ENCODE measurements at places on chromosomes 7 and 10.

GRCh38 chr7:158266426-158266816 lies 321.2 kb downstream of the PTPRN2 start:
- no peak for DNase-seq

DNA sequence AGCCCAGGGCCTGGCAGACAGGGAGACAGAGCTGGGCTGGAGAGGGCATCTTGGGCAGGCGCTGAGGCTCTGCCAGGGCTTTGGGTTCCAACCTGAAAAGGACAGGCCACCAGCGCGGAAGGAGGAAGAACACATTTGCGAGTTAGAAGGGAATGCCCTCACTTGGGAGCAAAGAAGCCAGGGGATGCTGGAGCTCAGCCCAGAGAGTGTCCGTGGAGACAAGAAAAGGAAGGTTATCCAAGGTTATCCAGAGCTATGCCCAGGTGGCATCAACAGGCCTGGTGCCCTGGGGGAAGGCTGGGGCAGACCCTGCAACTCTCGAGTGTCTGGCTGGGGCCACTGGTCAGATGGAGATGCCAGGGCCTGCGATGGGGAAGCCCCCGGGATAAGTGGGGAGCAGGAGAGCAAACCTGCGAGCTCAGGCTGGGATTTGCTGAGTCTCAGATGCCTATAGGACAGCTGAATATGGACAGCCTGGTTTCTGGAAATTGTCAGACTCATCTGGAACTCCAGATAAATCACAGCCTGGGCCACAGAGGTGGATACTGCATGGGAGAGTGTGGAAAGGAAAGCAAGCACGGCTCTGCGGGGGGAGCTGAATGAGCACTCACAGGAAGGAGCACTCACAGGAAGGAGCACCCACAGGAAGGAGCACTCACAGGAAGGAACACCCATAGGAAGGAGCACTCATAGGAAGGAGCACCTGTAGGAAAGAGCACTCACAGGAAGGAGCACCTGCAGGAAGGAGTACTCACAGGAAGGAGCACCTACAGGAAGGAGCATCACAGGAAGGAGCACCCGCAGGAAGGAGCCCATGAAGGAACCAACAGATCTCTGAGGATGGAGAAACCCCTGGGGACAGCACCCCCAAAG lies 152.1 kb downstream of the ADAM12 start:
- no peak for DNase-seq

DNA sequence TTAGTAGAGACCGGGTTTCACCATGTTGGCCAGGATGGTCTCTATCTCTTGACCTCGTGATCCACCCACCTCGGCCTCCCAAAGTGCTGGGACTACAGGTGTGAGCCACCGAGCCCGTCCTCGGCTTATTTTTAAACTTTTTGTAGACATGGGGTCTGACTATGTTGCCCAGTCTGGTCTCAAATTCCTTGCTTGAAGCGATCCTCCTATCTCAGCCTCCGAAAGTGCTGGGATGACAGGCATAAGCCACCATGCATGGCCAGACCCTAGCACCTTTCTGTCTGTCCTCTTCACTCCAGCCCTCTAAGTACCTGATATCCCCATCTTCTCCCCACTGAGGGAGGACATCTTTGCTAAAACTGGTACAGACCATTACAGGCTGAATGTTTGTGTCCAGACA lies 41.4 kb downstream of the TMEM130 start:
- no peak for DNase-seq

DNA sequence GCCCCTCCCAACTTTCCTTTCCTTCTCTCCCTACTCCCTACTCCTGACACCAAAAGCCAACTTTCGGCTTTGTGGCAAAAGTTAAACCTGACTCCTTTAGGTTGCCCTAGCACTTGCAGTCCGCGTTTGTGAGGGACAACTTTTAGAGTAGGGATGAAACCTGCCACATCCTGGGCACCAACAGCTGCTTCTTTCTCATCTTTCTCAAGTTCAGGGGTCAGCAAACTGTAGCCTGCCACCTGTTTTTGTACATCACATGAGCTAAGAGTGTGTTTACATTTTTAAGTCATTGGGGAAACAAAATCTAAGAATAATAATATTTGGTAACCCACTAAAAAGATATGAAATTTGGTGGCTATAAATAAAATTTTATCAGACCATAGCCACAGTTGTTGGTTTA lies 660.6 kb downstream of the KCNMA1 start:
- no peak for DNase-seq

- no peak for DNase-seq
Observed at GRCh38 chr10:63494951-63495350, 26.2 kb upstream of the REEP3 start.

GRCh38 chr10:47414752-47415519 lies 30.8 kb upstream of the ZNF488 start:
- DNase-seq, result no peak

GRCh38 chr7:100914879-100915447 lies 19.3 kb upstream of the ACHE start:
- DNase-seq, result no peak

DNA sequence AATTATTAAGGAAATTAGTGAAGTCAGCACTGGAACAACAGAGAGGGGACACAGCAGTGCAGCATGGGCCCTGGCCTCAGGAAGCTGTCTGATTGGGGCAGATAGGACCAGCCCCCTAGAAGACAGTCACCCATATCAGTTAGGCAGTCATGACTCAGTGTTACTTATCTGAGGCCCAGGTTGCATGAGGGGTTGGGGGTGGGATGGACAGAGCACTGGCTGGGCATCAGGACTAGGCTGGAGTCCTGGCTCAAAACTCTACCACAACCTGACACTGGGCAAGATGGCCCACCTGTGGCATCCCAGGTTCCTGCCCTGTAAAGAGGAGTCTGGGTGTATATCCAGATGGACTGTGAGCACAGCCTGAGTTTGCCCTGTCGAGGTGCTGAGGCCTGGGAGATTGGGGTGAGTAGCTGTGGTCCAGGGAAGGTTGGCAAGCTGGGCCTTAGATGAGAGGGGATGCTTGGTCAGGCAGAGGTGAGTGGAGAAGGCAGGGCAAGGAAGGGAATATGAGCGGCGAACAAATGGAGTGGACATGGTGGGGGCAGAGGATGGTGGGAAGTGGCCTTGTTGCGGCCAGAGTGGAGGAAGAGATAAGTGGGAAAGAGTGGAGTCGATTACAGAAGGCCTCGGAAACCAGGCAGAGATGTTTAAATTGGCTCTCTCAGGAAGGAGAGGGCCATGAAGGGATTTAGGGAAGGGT lies 37.5 kb downstream of the HK1 start:
- no peak for DNase-seq

- DNase-seq, result no peak
Observed at GRCh38 chr7:46233585-46234329, 312.7 kb upstream of the IGFBP3 start.

GRCh38 chr7:68423356-68423755 lies 1174.9 kb upstream of the AUTS2 start:
- DNase-seq, result no peak

DNA sequence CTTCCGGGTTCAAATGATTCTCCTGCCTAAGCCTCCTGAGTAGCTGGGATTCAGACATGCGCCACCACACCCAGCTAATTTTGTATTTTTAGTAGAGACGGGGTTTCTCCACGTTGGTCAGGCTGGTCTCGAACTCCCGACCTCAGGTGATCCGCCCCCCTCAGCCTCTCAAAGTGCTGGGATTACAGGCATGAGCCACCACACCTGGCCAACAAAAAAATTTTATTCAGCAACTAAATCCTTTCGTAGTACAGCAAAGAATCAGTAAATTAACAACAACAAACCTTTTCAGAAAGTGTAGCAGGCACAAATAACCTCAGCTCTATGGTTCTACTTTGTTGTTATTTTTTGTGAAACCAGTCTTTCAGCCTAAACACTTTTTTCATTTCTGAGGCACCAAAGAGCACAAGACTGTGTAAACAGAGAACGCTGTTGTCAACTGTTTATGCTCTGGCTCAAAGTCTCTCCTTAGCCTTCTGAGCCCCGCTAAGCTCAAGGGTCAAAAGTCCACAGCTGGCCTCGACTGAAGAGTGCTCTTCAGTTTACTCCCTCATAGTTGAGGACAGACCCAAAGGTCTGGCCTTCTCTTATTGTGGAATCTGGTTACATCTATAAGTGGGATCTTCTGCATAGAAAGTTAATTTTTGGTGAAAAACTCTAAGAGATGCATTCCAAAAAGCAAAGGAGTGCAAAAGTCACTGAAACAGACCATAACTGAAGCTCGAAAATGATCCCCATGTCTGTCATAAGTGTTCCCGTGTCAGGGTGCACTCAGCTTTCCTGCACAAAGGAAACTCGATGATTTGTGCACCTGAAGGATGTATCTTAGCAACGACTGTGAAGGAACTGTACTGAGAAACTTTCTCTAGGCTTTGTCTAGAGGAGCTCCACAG lies 24.6 kb upstream of the DDX50 start:
- no peak for DNase-seq

GRCh38 chr7:154767142-154767541 lies 235.8 kb downstream of the PAXIP1 start:
- no peak for DNase-seq

DNA sequence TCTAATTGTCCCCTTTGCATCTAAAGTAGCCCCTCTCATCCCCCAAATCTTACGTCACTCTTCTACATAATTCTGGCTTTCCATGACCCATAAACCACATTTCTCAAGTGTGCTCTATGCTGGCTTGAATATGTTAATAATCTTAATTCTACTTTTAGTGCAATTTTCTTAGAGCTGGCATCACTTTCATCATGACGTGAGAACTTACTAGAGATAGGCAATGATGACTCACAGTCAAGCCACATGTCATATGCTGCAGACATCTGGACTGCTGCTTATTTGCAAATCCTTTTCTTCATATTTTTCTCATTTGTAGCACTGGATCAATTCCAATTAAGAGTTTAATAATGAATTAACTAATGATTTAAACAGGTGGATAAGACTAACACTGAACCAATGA lies 260.7 kb upstream of the PRKCQ start:
- no peak for DNase-seq

DNA sequence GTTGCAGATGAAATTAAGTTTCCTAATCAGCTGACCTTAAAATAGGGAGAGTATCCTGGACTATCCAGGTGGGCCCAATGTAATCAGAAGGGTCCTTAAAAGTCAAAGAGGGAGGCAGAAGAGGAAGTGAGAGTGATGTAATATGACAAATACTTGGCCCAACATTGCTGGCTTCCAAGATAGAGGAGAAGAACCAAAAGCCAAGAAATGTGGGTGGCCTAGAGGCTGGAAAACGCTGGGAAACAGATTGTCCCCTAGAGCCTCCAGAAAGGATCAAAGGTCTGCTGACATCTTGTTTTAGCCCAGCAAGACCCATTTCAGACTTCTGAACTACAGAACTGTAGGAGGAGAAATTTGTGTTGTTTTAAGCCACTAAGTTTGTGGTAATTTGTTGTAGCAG lies 79.7 kb upstream of the NOBOX start:
- DNase-seq, result no peak

GRCh38 chr7:134891262-134891695 lies 95.0 kb upstream of the AGBL3 start:
- DNase-seq, result peak; percentile 92

GRCh38 chr7:78226059-78226719 lies 427.6 kb downstream of the PHTF2 start:
- DNase-seq, result no peak

GRCh38 chr10:28503114-28503513 lies 29.8 kb upstream of the WAC start:
- DNase-seq, result no peak

- DNase-seq, result no peak
Observed at GRCh38 chr7:120898715-120899499, 41.0 kb upstream of the TSPAN12 start.

- peak; percentile 36 for DNase-seq
Observed at GRCh38 chr7:123372368-123372767, 162.0 kb downstream of the IQUB start.

- DNase-seq, result no peak
Observed at GRCh38 chr7:11193131-11193867, 219.6 kb downstream of the PHF14 start.

- peak; percentile 78 for DNase-seq
Observed at GRCh38 chr10:90587081-90587491, 270.8 kb downstream of the HTR7 start.

- no peak for DNase-seq
Observed at GRCh38 chr7:99601656-99602310, 3.7 kb downstream of the TMEM225B start.

DNA sequence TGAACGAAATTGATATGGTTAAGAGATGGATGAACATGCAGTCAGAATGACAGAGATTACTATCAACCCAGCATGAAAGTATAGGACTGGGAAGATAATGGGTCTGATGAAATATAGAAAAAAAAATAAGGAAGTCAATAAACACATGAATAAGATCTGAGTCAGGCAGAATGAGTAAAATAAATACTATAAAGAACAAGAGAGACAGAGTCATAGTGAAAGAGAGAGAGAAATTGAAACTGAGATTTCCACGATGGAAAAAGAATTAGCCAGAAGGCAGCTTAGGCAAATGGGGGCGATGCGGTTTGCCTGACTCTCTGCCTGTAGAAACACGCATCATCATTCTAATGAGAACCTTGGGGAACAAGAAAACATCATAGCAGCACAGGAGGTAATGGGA lies 26.6 kb downstream of the SEMA3D start:
- peak; percentile 19 for DNase-seq

GRCh38 chr7:98836811-98837629 lies 32.8 kb downstream of the TMEM130 start:
- DNase-seq, result peak; percentile 55

GRCh38 chr7:108374899-108375298 lies 81.3 kb downstream of the NRCAM start:
- DNase-seq, result no peak

DNA sequence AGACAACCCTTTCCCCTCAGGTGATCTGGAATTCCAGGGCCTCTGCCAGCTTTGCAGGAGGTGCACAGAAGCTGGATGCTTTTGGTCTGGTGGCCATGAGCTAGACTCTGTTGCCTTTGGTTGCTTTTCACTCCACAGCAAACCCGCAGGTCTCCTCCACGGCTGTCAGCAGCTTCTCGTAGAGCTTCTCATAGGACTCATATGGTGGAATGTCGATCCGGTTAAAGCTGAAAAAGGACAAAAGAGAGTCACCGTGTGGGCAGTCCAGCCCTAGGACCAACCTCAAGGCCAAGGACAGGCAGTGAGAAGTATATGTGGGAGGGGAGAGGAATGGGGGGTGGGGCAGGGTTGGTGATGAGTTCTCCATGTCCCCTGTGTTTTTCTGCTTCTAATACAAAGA lies 113.5 kb downstream of the SMURF1 start:
- DNase-seq, result no peak
